Psoas muscle (tissue), 8 donors: ENCODE measurements at places on chromosomes 2 and 18. TPM values are rescaled to one million over a fixed set of nuclear protein-coding genes. Genes with fewer than 3 reads are reported as not detected.

Gene IL1F10
- total RNA-seq, result not detected

Gene RIT2
- total RNA-seq, result not detected

Gene GTF2A1L
- total RNA-seq, result not detected

DNA sequence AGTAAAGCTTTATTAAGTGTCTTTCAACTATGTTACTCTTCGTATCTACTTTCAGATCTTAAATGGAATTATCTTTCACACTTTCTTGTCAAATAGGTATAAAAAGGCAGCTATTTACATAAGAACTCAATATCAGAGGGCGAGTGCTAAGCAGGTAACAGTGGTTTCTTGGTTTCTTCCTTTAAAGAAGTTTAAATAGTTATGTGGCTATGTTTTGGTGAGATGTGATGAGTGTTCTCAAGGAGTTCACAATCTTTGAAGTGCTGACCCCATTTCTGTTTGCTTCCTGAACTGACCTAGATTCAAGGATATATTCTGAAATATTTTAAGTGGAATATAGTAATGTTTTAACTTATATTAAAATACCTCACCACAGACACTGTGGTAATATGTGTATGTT, 161.9 kb downstream of the DPP4 start:
- DNase-seq, result no peak

Gene UNC80
- total RNA-seq, result not detected

Gene R3HDM1
- 17.5 TPM for total RNA-seq

DNA sequence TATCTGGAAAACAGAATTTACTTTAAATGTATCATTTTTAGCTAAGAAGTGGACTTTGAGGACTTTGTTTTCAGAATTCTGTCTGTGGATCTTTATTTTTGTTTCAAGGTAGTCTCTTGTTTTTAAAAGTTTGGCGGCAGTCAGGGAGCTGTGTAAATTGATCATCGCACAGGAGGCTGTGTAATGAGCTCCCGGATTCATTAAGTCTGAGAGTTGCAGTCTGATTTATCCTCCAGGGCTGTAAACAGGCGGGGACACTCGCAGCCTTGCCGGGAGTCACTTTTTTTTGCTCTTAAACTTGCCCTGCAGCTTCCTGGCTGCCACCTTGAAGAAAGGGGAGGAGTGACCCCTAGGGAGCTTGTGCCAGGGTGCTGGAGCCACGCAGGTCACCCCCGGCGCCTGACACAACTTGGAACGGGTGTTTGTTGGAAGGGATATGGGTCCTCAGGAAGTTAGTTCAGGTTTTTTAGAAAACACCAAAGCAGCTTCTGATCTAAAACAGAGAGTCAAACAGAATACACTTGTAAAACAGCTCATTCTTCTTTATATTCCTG, 76.2 kb downstream of the DCDC2C start:
- DNase-seq, result no peak

GRCh38 chr2:190858817-190859216, 21.8 kb upstream of the GLS start:
- DNase-seq, result no peak

GRCh38 chr18:40035966-40036365, 1919.1 kb upstream of the PIK3C3 start:
- no peak for DNase-seq

Gene ITGAV
- total RNA-seq, result 46.9 TPM

GRCh38 chr2:109166811-109167210, 37.8 kb downstream of the SH3RF3 start:
- no peak for DNase-seq

Gene CCDC121
- total RNA-seq, result 4.8 TPM

Gene VAMP5
- 88.3 TPM for total RNA-seq

GRCh38 chr18:56283316-56283715, 355.1 kb downstream of the TXNL1 start:
- no peak for DNase-seq

DNA sequence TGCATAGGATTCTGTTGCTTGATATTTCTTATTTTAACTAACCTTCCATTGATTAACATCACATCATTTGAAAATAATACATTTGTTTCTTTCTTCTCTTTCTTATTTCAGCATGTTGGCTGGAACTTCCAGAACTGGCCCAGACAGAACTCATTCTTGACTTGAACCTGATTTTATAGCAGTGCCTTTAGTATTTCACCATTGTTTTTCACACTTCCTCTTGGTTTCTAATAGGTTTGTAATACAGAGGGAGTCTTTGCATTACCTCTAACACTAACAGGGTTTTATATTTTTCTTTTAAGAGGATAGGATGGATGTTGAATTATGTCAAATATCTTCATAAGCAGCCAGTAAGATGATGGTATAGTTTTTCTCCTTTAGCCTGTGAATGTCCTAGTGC, 39.2 kb downstream of the SEMA4F start:
- DNase-seq, result no peak
